ENCODE measurements at places on chromosomes 16 and 17. TPM values are rescaled to one million over a fixed set of nuclear protein-coding genes. Genes with fewer than 3 reads are reported as not detected.
A peak's percentile ranks its signal among the peaks of the same experiment; 100 is the strongest.

Gene CCL7
- total RNA-seq, result not detected

Gene IL21R
- total RNA-seq, result 0.34 TPM

Gene KRT28
- total RNA-seq, result not detected

Gene ADAMTS18
- total RNA-seq, result 0.19 TPM

Gene IL34
- 4.6 TPM for total RNA-seq

DNA sequence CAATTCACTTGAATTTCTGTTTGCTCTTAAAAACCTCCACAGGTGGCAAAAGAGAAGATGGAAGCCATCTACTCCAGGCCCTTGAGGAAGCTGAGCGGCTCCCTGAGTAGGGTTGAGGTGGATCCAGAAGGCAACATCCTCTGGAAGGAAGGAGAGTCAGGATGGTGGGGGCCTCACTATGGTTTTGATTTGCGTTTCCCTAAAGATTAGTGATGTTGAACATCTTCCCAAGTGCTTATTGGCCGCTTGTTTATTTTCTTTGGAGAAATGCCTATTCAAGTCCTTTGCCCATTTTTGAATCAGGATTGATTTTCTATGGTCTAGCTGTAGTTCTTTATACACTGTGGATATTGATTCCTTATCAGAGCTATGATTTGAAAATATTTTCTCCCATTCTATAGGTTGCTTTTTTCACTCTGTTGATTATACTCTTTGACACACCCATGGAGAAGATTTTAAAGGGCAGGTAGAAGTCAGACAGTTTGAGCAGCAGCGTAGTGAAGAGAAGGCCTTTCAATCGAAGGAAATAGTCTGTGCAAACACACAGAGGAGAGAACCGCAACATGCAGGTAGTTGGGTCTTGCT lies 58.6 kb downstream of the WSB1 start:
- peak overlapping the region; percentile 62 for H3K4me3 ChIP-seq
- no peaks in the 10 kb centered on the region for H3K36me3 ChIP-seq
- peaks cover 3% of the 10 kb centered on the region for H3K4me1 ChIP-seq
- no peak for DNase-seq

GRCh38 chr17:5439446-5439764 lies 450 bp upstream of the C1QBP start:
- no peaks in the 10 kb centered on the region for H3K4me1 ChIP-seq
- no peak overlapping the region for H3K27ac ChIP-seq
- peak overlapping the region; percentile 22 for H3K4me3 ChIP-seq

DNA sequence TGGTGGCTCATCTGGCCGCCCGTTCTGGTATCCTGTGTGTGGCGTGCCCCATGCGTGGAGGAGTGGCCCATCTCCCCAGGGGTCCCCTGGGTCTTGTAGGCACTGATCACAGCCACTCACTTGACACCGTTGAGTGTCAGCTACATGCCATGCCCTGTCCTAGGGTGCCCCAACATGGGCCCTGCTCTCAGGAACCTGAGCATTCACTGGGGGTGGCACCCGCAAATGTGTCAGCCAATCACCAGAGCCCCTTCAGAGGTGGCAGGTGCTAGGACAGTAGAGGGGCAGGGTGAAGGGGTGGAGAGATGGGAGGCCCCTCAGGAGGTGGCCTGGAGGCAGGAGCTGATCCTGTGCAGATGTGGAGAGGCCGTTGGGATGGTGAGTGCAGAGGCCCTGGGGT lies 27.8 kb downstream of the CMIP start:
- no peak overlapping the region for H3K27ac ChIP-seq
- H3K4me1 ChIP-seq, result no peaks in the 10 kb centered on the region
- DNase-seq, result no peak
- no peaks in the 10 kb centered on the region for H3K36me3 ChIP-seq
- no peak overlapping the region for H3K4me3 ChIP-seq

GRCh38 chr16:57566436-57566835 lies 24.0 kb downstream of the ADGRG5 start:
- no peaks in the 10 kb centered on the region for H3K36me3 ChIP-seq
- no peak overlapping the region for H3K27ac ChIP-seq
- H3K4me3 ChIP-seq, result no peak overlapping the region
- H3K4me1 ChIP-seq, result no peaks in the 10 kb centered on the region

DNA sequence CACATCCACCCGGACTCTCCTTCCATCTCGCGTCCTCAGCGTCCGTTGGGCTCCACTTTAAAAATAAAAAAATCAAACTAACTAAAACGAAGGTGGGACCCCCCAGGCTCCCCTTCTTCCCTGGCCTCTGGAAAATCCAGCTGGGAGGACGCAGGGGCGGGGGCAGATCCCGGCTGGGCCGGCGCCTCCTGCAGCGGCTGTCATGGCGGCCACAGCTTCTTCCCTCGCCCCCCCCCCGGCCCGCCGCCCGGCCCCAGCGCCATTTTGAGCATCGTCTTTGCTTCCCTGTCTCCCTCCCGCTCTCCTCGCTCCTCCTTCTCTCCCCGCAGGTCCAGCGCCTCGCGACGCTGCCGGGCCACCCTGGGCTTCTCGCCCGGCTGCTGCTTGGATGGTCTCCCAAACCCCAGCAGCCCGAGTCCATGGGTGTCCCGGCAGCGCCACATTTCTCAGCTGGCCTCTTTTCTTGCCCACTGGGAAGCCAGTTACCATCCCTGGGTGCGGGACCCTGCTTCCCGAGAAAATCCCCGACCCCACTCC lies 3.3 kb downstream of the HOXB2 start:
- no peak overlapping the region for H3K27ac ChIP-seq
- no peaks in the 10 kb centered on the region for H3K36me3 ChIP-seq
- H3K27me3 ChIP-seq, result peaks cover 84% of the 10 kb centered on the region
- no peak for DNase-seq

GRCh38 chr17:4634976-4635375 lies 6.5 kb downstream of the ALOX15 start:
- H3K4me1 ChIP-seq, result peaks cover 7% of the 10 kb centered on the region
- H3K4me3 ChIP-seq, result no peak overlapping the region
- H3K36me3 ChIP-seq, result no peaks in the 10 kb centered on the region
- peaks cover 32% of the 10 kb centered on the region for H3K27me3 ChIP-seq

DNA sequence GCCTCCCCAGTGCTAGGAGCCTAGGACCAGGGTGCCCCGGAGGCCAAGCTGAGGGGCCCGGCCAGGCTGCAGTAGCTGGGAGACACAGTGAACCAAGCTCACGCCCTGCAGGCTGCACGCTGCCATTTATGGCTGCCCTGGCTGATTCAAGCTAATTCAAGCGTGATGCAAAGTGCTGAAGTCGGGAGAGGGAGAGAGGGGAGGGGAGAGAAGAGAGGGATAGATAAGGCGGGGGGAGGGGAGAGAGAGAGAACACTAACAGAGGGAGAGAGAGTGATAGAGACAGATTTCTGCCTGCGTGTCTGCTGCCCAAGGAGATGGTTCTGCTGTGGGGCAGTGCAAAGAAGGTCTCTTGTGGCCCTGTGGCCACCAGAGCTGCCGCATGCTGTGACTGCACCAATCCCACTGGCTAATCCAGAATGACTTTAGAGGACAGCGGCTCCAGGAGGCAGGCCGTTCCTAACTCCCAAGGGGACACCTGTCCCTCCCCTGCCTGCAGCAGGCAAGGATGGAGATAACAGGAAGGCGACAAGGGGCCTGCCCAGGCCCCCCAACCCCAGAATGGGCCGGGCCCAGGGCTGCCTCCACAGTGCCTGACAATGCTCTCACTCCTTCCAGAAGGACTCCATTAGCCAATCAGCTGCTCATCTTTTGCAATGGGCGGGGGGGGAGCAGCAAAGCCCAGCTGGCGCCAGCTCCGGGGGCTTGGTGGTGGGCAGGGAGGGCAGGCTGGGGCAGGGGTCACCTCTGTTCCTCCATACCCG lies 12.9 kb downstream of the MXRA7 start:
- no peak overlapping the region for H3K27ac ChIP-seq
- H3K4me1 ChIP-seq, result peaks cover 18% of the 10 kb centered on the region
- no peaks in the 10 kb centered on the region for H3K36me3 ChIP-seq
- no peak overlapping the region for H3K4me3 ChIP-seq
- H3K27me3 ChIP-seq, result no peaks in the 10 kb centered on the region

GRCh38 chr16:24685539-24686432 lies 43.7 kb upstream of the TNRC6A start:
- no peak for DNase-seq
- no peaks in the 10 kb centered on the region for H3K27me3 ChIP-seq
- H3K36me3 ChIP-seq, result no peaks in the 10 kb centered on the region

GRCh38 chr17:73140566-73140965 lies 24.2 kb upstream of the SSTR2 start:
- DNase-seq, result no peak
- H3K4me1 ChIP-seq, result no peaks in the 10 kb centered on the region
- H3K27me3 ChIP-seq, result no peaks in the 10 kb centered on the region

DNA sequence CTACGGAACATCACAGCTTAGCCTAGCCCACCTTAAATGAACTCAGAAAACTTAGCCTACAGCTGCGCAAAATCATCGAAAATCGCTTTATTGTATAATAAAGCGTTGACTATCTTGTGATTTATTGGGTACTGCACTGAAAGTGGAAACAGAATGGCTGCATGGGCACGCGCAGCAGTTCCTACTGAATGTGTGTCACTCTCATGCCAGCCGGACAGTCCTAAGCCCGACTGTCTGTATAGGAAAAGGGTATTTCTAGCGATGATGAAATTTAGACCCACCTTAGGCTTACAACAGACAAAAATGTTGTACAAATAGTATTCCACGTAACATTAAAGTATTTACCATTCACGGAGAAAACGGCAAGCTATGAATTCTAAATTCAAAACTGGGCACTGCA lies 9.3 kb downstream of the FBXO31 start:
- no peak for DNase-seq
- H3K4me3 ChIP-seq, result no peak overlapping the region
- H3K4me1 ChIP-seq, result no peaks in the 10 kb centered on the region
- H3K36me3 ChIP-seq, result no peaks in the 10 kb centered on the region

- no peaks in the 10 kb centered on the region for H3K36me3 ChIP-seq
- no peak overlapping the region for H3K27ac ChIP-seq
- no peak overlapping the region for H3K4me3 ChIP-seq
These were observed 123.0 kb upstream of the RBFOX1 start for GRCh38 chr16:7209598-7209997.

- no peak within 1 kb of the TSS for H3K27ac ChIP-seq
- peaks cover 2% of the 10 kb centered on the region for H3K27me3 ChIP-seq
- H3K36me3 ChIP-seq, result no peaks in the 10 kb centered on the region
These were observed at the start of gene MT4 for GRCh38 chr16:56564793-56565477. Gene MT4 (plus strand): TSS chr16:56565073. CDS start chr16:56565129, 56 bp downstream.

- H3K27me3 ChIP-seq, result no peaks in the 10 kb centered on the region
- H3K4me1 ChIP-seq, result no peaks in the 10 kb centered on the region
- DNase-seq, result no peak
- H3K27ac ChIP-seq, result no peak overlapping the region
- no peaks in the 10 kb centered on the region for H3K36me3 ChIP-seq
- no peak overlapping the region for H3K4me3 ChIP-seq
These were observed 372.9 kb downstream of the CDH13 start for GRCh38 chr16:82999711-83000110.

DNA sequence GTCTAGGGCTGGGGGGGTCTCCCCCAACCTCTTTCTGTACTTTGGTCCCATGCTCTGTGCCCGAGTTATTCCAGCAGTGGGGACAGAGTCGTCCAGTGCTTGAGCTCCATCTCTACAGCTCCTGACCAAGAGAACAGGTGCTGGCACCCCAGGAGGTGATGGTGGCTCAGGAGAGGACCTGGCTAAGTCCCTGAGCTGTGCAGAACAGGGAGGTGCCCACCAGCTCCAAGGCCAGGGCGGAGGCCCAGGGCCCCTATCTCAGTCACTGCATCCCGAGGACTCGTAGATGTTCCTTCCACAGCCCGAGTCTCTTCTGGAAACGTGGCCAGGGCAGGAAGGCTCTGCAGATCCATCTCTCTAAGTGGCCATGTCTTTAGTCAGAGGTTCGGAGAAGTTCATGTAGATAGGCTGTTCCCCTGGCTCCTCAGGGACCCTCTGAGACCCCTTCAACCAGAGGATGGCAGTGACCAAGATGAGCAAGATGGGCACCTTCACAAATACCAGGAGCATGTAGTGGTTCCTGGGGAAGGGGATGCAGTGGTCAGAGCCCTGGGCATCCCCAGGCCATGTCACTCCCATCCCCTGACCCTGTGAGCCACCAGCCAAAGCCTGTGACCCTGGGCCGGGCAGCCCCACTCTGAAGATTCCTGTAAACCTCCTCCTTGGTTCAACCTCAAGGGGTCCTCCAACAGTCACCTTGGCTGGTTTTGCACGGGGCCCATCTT lies 8.7 kb downstream of the CD300LB start:
- no peak for DNase-seq
- H3K4me1 ChIP-seq, result no peaks in the 10 kb centered on the region
- H3K36me3 ChIP-seq, result no peaks in the 10 kb centered on the region
- H3K27me3 ChIP-seq, result no peaks in the 10 kb centered on the region
- H3K27ac ChIP-seq, result no peak overlapping the region

- peaks cover 22% of the 10 kb centered on the region for H3K4me1 ChIP-seq
- no peak overlapping the region for H3K4me3 ChIP-seq
- DNase-seq, result no peak
- H3K27ac ChIP-seq, result no peak overlapping the region
- peaks cover 3% of the 10 kb centered on the region for H3K27me3 ChIP-seq
- no peaks in the 10 kb centered on the region for H3K36me3 ChIP-seq
These were observed 30.3 kb downstream of the NTN1 start for GRCh38 chr17:9051561-9051960.
